AG20443 (cell line): ENCODE measurements at places on chromosomes 3 and 15.

- DNase-seq: peak; percentile 43
These were observed 39.4 kb upstream of the FRMD4B start for GRCh38 chr3:69425249-69425648.

- DNase-seq: peak; percentile 11
These were observed 48.9 kb upstream of the TCF12 start for GRCh38 chr15:56869573-56869972.

- DNase-seq: no peak
These were observed 17.9 kb upstream of the TM4SF1 start for GRCh38 chr3:149395107-149396089.

- DNase-seq: no peak
These were observed 323.7 kb upstream of the CTNNB1 start for GRCh38 chr3:40875581-40875980.

DNA sequence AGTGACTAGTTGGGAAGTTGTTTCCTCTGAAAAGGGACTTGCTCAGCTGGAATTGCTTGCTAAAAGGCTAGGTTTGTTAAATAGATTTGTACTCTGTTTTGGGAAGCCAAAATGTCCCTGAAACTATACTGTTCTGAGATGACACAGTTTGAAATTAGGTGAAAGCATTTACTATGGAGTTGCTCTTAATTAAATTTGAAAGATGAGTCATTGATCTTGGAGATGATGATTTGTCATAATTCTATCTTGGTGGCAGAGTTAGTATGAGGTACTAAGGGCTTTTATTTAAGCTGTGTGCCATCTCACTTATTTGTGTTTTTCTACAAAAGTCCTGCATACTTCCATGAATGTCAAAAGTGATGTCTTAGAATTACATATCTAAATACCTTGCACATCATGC, 320.9 kb downstream of the PTPRG start:
- DNase-seq: no peak

GRCh38 chr15:80162059-80162554, 9.3 kb downstream of the FAH start:
- DNase-seq: no peak

- DNase-seq: no peak
These were observed 145.4 kb upstream of the BNIP2 start for GRCh38 chr15:59834528-59834927.

GRCh38 chr3:73257186-73257585, 195.7 kb downstream of the EBLN2 start:
- DNase-seq: no peak

DNA sequence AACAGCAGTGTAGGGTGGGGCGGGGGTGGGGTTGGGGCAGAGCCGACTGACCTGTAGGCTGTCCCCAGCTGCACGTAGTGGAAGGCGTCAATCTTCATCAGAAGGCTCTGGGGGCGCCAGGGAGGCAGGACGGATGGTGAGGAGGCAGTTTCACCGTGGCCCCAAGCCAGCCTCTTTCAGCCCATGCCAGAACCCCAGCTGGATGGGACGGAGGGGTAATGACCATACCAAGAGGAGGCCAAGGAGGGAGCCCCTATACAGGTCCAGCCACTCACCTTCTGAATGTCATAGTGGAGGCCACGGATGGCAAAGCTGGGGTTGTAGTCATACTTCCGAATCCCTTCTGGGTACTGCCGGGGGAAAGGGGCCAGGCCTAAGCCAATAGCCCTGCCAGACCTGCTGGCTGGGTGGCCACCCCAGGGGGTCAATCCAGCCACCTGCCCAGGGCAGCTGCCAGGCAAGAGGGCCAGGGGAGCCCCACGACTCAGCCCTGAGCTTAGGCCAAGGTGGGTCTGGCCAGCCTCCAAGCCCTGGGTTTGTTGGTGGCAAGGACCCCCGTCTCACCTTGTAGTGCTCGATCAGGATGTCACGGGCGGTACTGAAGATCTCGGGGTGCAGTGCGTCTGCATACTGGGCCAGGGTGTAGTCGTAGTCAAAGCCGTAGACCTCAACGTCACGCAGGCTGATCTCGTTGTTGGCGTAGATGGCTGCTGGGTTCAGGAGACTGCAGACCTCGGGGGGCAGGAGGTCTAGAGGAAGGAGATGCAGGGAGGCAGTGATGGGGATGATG, 4.9 kb downstream of the NT5DC2 start:
- no peak for DNase-seq

DNA sequence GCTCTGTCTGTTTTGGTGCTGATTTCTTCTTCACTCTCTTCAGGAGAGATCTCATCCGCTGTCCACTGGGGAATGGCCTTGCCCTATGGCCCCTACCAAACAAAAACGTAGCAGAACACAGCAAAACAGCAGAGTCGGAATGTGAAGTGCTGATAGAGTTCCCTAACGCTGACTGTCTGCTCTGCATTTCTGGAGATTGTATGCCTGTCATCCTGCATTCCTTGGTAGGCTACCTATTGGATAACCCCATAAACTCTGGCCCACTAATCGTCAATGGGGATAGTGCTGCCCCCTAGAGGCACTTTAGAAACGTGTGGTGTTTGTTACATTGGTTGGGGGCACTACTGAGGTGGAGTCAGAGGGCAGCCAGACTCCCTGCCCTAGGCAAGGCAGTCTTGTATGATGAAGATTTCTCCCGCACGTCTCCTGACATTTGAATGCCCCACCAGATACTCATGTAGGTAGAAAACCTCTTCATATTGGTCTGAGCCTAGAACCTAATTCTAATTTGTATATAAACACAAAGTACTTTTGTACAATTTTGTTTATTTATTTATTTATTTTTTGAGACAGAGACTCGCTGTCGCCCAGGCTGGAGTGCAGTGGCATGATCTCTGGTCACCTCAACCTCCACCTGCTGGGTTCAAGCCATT, 15.6 kb upstream of the MAGEF1 start:
- peak; percentile 83 for DNase-seq
